ENCODE measurements at places on chromosomes 6 and 20.

DNA sequence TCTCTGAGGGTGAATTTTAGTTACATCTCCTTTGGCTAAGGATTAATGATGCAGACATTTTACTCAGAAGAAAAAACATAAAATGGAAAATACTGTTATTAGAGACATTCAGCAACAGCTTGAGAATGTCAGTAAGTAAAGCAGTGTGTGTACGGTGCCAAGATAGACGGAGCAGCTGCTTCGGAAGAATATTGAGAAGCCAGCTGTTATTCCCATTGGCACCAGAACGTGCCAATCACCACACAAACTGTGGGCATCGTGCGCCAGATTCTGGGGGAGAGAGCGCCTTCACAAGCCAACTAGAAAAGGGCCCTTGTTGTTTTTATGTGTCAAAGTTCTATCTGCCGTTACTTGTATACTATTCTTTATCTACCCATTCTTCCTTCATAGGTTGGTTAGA, 163.4 kb downstream of the MTFR2 start:
- peak; percentile 57 for DNase-seq

- DNase-seq, result peak; percentile 86
Measured at GRCh38 chr20:34704177-34705007, at the start of gene TP53INP2. Gene TP53INP2 (plus strand): TSS chr20:34704344. CDS start chr20:34708740, 4,396 bp downstream.

DNA sequence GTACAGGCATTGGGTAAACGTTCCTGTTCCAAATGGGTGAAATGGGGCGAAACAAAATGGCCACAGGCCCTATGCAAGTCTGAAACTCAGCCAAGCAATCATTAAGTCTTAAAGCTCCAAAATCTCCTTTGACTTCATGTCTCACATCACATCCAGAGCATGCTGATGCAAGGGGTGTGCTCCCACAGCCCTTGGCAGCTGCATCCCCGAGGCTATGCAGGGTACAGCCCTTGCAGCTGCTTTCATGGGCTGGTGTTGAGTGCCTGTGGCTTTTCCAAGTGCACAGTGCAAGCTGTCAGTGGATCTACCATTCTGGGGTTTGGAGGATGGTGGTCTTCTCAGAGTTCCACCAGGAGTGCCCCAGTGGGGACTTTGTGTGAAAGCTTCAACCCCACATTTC, 270.0 kb upstream of the CDYL start:
- no peak for DNase-seq

- DNase-seq, result no peak
Measured at GRCh38 chr6:7204726-7205125, 97.0 kb downstream of the RREB1 start.

- no peak for DNase-seq
Measured at GRCh38 chr20:49775229-49775693, 37.4 kb upstream of the SLC9A8 start.

GRCh38 chr20:51512645-51513044, 29.9 kb downstream of the NFATC2 start:
- no peak for DNase-seq

GRCh38 chr6:144423167-144423566, 138.0 kb downstream of the UTRN start:
- no peak for DNase-seq

GRCh38 chr6:154448448-154449096, 61.9 kb downstream of the CNKSR3 start:
- DNase-seq, result peak; percentile 87

DNA sequence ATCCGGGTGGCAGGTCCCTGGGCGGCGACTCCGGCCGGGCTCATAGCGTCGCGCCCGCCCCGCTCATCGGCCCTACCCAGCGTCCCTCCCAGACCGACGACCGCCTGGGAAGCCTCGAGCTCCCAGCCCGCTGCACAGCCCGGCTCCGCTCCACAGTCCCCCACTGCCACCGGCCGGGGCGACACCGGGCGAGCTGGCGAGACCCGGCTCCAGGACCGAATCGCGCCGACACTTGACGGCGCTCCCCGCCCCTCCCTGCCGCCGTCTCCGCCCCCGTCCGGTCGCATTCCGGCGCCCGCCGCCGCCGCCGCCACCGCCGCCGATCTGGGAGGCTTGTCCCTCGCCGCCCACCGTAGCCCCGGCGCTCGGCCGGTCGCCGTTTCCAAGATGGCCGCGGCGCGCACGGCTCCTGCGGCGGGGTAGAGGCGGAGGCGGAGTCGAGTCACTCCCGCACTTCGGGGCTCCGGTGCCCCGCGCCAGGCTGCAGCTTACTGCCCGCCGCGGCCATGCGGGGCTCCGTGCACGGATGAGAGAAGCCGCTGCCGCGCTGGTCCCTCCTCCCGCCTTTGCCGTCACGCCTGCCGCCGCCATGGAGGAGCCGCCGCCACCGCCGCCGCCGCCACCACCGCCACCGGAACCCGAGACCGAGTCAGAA, at the start of gene MAP3K4:
Gene MAP3K4, plus strand, starts transcription at position 364 of the 655 bp plus-strand sequence. Its CDS starts 163 bp downstream, at position 527.
- peak; percentile 75 for DNase-seq

DNA sequence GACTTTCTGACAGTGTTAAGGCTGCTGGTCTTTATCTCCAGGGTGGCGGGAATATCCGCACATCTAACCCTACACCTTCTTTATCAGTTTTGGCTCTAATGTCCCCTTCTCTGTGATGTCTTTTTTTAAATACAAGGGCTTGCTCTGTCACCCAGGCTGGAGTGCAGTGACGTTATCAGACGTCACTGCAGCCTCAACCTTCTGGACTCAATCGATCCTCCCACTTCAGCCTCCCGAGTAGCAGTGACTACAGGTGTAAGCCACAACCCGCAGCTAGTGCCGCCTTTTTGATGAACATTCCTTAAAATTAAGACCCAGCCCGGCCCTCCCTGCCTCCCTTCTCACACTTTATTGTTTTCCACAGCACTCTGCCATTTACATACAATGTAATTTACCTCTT, 120.1 kb upstream of the CDH4 start:
- DNase-seq, result no peak

- no peak for DNase-seq
Measured at GRCh38 chr6:1025821-1026220, 286.1 kb upstream of the FOXQ1 start.

DNA sequence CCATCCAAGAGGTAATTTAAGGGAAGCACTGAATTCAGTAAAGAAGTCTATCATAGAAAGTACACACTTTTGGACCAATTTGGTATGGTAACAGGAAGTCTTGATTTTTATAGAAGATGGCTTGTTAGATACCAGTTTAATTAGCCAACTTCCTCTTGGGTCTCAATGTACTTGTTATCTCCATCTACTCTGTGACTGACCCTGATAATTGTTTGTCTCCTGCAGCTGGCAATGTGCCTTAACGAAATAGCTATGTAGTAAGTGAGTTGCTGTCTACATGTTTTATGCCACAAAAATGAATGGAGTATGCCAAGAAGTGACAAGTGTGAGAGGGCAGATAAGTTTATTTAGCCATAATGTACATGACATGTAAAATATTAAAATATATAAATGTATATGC, 410.5 kb upstream of the MAN1A1 start:
- no peak for DNase-seq

DNA sequence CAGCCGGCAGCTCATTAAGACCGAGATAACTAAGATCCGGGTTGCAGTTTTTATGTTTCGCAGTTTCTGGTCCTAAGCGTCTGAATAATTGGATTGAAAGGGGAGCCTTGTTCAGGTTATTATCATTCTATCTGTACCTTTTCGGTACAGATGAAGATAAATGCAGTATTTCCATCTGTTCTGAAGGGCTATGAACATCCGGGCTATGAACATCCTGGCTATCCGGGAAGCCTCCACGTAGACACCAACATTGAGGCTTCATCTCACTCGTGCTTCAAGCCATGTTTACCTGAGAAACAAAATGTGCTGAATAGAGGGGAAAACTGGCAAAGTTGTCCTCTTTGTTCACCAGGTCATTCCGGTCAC, 399 bp upstream of the REPS1 start:
- no peak for DNase-seq

GRCh38 chr6:52537001-52537753, 39.7 kb downstream of the TRAM2 start:
- no peak for DNase-seq

DNA sequence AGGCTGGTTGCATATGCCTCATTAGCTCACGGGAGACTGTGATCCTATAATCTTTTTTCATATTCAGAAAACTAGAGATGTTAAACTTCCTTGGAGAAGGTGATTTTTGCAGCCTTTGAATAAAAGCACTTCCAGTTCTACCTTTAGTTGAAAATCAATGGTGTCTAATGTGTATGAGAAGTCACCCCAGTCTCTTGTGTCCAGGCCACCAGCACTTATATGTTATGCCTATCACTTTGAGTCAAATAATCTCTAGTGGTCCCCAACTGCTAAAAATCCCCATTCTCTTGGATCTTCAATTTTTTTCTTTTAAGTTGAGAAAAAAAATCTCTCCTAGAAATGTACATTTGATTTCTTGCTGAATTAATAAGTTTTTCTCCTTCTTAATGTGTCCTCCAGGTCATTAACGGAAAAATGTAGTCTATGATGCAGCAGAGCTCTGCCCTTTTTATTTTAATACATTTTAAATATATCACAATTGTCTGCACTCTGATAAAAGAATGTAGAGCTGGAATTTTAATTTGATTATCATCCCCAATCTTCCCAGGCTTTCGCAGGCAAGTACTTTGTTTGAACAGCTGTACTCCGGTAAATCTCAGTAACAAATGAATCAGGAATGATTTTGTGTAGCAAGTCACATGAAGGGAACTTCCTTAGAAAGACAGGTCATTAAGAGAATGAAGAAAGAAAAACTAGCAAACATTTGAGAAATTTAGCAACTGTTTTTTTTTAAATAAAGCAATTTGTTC, 147.0 kb downstream of the SOX4 start:
- no peak for DNase-seq

DNA sequence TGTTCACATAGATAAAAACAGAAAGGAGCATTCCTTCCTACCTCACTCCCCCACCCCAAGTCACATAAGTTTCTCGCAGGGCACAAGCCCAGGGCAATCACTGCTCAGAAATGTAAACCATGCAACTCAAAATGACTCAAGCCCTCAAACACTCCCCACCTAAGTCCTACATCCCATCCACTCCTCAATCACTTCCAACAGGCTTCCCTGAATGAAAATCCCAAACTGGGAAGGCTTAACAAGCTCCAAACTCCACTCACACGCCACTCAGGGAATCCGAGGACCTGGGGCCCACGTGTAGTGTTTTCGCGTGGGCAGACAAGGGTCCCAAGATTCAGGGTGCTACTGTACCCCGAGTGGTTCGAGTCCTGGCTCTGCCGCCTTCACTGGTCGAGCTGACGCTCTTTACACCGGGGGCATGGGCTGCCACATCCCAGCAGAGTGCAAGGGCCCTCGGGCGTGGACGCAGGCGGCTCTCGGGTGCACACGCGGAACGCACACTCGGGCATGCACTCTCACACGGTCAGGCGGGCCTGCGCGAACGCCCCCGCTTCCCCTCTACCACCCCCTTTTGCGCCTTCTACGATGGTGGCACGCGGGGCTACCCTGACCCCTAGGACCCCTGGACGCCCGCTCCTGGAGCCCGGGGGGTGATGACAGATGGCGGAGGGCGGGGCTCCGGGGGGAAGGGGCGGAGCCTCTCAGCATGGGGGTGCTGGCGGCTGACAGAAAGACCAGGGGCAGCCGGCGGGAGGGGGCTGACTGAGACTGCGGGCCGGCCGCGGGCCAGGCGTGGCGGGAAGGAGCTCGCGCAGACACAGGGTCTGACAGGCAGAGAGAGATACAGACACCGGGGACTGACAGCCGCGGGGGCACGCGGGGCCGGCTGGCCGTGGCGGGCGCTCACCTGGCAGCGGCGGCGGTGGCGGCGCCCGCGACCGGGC, 657 bp downstream of the ZHX3 start:
- peak; percentile 68 for DNase-seq

DNA sequence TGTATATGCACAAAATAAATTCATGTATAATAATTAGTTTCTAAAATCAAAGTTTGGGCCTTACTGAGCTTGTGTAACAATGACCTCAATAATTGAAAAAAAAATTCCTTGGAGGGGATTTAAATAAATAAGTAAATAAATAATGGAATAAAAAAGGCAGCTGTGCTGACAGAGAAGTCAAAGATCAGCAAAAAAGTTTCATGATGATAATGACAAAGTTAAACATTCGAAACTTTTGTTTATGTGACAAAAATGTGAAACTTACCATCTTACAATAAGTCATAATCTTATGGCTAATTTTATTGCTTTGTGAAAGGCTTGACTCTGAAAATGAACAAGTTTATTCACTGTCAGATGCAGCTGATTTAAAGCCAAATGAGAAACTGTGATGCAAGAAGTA, 3.1 kb upstream of the TTK start:
- no peak for DNase-seq

GRCh38 chr6:135651964-135652755, 154.6 kb upstream of the AHI1 start:
- DNase-seq, result no peak

DNA sequence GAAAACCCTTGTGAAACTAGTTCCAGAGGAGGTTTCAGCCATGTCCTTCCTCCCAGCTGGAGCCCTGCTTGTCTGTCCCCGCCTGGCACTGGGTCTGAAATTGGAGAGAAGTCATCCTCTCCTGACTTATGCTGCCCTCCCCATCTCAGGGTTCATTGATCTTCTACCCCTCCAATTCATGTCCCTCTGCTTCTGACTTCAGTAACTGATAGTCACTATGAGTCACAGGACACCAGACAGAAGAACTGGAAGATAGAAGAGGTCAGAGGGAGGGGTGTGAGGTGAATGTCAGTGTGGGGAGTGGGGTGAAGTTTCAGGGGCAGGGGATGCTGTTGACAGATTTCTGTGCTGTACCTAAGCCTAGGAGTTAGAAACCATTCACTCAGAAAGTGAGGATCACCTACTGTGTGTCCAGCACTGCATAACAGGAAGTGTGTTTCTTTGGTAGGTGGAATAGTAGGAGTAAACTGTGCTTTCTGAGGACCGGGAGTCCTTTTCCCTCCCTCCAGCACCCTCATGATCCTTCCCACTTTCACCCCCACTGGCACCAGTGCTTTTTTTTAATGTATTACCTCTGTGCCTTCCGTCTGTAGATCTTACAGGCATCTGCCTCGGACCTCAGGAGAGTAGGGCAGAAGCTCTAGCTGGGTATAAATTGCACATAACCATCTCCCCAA, 627 bp upstream of the RPP21 start:
- no peak for DNase-seq

DNA sequence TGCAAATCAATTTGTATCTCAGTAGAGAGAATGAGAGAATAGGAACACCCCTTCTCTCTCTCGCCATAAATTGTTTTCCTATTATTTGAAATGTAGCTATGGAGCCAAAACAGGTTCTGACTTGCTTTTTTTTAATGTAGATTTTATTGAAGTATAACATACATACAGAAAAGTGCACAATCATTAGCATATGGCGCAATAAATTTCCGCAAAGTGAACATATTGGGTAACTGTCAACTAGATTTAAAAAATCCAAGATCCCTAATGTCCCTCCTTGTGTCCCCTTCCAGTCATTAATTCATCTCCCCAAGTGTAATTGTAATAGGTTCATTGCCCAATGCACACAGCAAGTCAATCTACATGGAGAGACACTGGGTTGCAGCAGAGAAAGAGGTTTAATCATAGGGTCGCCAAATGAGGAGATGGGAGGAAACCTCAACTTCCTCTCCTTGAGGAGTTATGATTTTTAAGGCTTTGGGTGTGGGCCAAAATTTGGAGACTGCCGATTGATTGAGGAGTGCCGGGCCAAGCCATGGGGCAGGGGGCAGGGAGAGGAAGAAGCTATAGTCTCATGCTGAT, 43.3 kb upstream of the TGM3 start:
- DNase-seq, result no peak

GRCh38 chr6:109434456-109434855, 6.0 kb downstream of the PPIL6 start:
- DNase-seq, result no peak

GRCh38 chr20:19725814-19726525, 32.1 kb upstream of the RIN2 start:
- DNase-seq, result no peak

All from muscle of arm (tissue), 14 donors.